GM23248 (cell line): ENCODE measurements at places on chromosomes 13 and 19. TPM values are rescaled to one million over a fixed set of nuclear protein-coding genes. Genes with fewer than 3 reads are reported as not detected.
A peak's percentile ranks its signal among the peaks of the same experiment; 100 is the strongest.

The CLN5 gene
- 32.4 and 35.9 TPM in 2 replicates for total RNA-seq

- no peaks in the 10 kb centered on the region for H3K27me3 ChIP-seq
- DNase-seq = no peak
- H3K27ac ChIP-seq = no peak overlapping the region
Observed at GRCh38 chr13:90673746-90674145, 673.7 kb upstream of the MIR17HG start.

- no peak overlapping the region for H3K4me3 ChIP-seq
- no peak overlapping the region for H3K27ac ChIP-seq
- H3K4me1 ChIP-seq = peaks cover 11% of the 10 kb centered on the region
- H3K27me3 ChIP-seq = no peaks in the 10 kb centered on the region
Observed at GRCh38 chr19:38989066-38989605, 13.6 kb upstream of the FBXO17 start.

DNA sequence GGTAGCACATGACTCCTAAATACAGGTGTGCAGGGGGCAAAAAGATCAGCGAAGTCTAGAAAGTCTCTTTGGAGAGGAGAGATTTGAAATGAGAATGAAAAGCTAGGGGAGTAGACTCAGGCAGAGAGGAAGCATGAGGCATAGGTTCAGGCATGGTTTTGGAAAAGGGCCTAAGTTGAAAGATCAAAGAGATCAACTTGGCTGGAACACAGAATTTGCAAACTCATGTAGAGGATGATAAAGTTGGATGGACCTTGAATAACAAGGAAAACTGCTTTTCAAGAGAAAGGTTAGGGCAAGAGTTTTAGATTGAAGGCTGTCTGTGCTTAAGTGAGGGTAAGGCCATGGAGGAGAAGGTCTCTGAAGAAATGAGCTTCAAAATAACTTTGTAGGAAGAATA is 47.4 kb upstream of the UBAC2 start:
- peaks cover 25% of the 10 kb centered on the region for H3K4me1 ChIP-seq
- no peak overlapping the region for H3K27ac ChIP-seq
- no peaks in the 10 kb centered on the region for H3K36me3 ChIP-seq
- peak; percentile 38 for DNase-seq
- 0 out of 2 replicates have a peak, but pooled peaks cover 1% of the 10 kb centered on the region for H3K27me3 ChIP-seq

DNA sequence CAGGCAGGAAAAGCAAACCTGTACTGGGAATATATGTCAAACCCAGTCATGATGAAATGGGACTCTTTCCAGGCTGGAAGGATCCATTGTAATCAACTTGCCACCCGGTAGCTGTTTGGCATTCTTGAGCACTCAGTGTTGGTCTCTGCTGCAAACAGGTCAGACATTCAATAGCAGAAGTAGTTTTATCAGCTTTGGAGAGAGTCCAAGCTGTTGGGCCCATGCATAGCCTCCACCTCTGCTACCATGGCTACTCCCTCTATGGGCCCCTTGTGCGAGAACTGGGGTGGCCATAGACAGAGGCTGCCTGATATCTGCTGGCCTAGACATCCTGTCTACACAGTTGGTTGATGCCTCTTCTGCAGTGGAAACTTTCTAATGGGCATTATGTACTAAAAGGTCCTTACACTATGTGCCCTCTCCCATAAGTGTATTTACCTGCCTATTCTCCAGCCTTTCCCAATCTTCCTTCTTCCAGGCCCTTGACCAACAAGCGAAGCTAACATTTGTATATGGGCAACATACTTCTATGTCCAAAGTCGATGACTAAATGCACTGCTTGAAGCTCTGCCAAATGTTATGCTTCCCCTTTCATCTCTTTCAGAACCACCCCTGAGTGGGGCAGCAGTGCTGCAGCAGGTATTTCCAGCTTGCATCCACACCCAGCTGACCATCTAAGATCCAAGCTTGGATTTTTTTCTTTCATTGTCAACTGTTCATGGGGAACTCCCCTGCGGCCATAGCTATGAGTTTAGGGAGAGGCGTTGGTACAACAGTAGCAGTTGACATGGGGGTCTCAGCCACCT is 5.3 kb upstream of the RNF6 start:
- H3K27ac ChIP-seq = no peak overlapping the region
- DNase-seq = no peak
- no peaks in the 10 kb centered on the region for H3K27me3 ChIP-seq
- no peak overlapping the region for H3K4me3 ChIP-seq
- no peaks in the 10 kb centered on the region for H3K36me3 ChIP-seq
- 0 out of 2 replicates have a peak, but pooled peaks cover 3% of the 10 kb centered on the region for H3K4me1 ChIP-seq

GRCh38 chr13:112979406-112979902 is 10.4 kb downstream of the MCF2L start:
- H3K27me3 ChIP-seq = peaks cover 25% of the 10 kb centered on the region
- H3K4me1 ChIP-seq = no peaks in the 10 kb centered on the region
- DNase-seq = no peak
- H3K36me3 ChIP-seq = no peaks in the 10 kb centered on the region
- no peak overlapping the region for H3K4me3 ChIP-seq
- H3K27ac ChIP-seq = no peak overlapping the region

DNA sequence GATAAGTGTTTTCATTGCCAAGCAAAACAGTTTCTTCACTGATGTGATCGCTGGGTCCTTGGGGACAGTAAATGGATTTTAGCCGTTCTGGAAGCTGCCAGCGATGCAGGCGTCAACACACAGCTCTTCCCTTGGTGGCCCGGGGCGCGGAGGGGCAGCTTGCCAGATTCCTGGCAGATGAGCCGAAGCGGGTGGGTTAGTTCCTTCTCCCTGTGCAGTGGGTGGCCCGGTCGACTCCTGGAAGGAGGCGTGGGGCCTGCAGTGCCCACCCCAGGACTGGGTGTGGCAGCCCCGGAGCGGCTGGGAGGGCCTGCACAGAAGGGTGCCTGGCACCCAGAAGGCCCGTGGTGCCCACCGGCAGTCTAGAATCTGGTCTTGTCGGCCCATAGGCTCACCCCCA is 69.0 kb downstream of the KDM4B start:
- peak overlapping the region; percentile 51; the same call in 1 of the 2 replicates for H3K27ac ChIP-seq
- no peaks in the 10 kb centered on the region for H3K27me3 ChIP-seq
- DNase-seq = peak; percentile 22
- H3K36me3 ChIP-seq = peaks cover 6% of the 10 kb centered on the region; the same call in 1 of the 2 replicates
- peaks cover 18% of the 10 kb centered on the region for H3K4me1 ChIP-seq

DNA sequence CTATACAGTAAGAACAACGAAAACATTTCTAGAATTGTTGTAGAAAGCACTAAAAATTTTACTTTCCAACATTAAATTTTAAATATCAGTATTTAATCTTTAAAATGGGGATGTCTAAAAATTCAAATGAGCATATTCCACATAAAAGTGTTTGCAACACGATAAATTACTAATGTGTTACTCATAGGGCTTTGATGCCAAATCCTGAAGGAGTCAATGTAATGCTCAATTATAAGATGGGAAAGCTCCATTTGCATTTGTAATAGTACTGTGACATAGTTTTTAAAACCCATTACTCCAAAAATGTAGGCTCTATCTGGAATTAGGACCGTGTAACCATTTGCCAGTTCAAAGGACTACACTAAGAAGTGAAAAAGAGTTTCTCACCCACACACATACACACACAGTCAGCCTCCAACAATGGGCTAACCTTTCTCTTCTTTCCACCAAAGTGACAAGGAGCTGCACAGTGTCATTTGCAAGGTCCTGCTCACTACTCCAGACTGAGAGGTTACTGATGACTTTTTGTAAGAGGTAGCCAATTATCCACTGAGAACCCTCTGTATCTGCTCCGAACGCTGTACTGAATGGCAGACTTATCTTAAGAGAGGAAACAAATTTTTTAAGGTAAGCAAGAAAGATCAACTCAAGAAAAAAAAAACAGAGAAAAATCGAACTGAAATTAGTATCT is 26.1 kb upstream of the EEF1AKMT1 start:
- H3K4me3 ChIP-seq = no peak overlapping the region
- peaks cover 21% of the 10 kb centered on the region for H3K4me1 ChIP-seq
- no peak overlapping the region for H3K27ac ChIP-seq
- H3K36me3 ChIP-seq = peaks cover 10% of the 10 kb centered on the region; the same call in 1 of the 2 replicates
- H3K27me3 ChIP-seq = no peaks in the 10 kb centered on the region
